AG09309 (cell line): ENCODE measurements at places on chromosomes 1 and 21.

GRCh38 chr1:100924991-100925390, 29.1 kb downstream of the SLC30A7 start:
- DNase-seq, result no peak

DNA sequence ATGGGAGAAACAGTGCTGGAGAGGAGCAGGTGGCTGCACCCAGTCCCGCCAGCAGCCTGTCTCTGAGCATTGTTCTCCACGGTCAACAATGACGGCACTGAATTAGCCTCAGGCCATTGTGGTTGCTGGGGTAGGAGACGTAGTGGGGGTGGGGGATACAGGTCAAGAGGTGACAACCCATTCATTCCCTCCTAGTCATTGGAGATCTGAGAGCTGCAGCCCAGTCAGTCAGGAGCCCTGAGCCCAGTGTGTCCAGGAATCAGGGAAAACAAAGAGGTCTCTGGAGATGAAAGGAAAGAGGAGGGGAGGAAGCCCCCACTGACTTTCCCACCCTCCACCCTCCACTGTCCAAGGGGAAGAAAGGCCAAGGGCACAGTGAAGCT, 15.3 kb downstream of the SMIM12 start:
- no peak for DNase-seq

- no peak for DNase-seq
These were observed 44.0 kb upstream of the SCCPDH start for GRCh38 chr1:246680190-246680589.

DNA sequence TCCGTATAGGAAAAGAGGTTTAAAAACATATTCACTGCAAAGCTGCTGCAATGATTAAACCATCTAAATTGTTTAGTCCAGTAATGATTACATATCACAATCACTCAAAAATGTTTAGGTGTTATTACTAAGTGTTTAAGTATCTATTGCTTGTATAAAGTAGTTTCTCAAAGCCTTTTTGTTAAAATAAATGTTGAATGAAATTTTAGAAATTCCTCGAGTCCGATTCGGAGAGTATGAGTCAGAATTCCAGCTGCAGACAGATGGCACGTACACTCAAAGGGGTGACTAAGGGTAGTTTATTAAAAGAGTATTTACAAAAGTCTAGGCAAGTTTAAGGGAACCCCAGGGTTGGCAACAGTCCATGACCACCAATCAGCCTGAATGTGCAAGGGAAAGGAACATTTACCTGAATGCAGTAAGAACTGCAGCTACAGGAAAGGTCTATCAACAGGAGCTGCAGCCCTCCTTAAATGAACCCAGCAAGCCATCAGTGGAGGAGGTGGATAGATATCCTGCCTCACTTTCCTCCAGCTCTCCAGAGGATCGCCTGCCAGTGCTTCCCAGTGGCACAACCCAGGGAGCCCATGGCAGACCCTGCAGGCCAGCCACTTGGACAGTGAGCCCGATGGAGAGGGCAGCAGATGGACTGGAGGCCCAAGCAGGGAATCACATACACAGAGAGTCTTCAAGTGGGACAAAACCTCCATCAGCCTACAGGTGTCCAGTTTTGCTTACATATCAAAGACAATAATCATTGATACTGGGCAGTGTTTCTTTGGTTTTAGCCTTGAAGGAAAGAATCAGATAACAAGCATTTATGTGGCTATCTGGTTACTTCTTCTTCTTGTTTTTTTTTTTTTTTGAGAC, 92.1 kb upstream of the SLC44A3 start:
- peak; percentile 74 for DNase-seq

- DNase-seq, result peak; percentile 82
These were observed 66.5 kb downstream of the TSEN15 start for GRCh38 chr1:184118046-184118445.

GRCh38 chr1:243848165-243848857, 1.7 kb downstream of the AKT3 start:
- DNase-seq, result no peak

DNA sequence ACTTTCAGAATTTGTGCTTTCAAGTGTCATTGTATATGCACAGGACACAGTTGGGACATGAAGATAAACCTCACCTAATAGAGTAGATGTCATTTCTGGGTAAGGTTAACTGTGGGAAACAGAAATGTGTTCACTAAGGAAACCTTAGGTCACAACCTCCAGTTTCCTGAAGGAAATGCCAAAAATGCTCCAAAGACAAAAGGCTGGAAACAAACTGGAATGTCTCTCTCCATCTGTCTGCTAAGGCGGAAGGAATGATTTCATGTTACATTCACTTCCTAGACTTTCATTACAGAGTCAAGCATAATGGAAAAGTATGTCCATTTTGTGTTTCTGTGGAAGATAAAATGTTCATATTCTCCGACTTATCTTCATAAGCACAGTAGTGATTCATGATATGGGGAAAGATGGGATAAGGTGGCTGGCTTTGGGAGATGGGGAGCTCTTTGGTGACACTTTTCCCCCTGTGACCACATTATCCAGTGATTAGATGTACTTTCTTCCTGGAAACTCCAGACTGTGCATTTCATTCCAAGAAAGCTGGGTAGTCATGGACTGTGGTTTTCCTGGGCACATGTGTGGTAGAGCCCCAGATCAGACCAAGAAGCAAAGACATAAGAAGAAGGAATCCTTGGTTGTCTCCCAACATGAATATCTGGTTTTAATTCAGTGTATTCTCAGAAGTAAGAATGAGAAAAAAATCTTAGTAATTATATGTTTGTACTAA, 5.7 kb downstream of the S1PR1 start:
- no peak for DNase-seq

- peak; percentile 90 for DNase-seq
These were observed 830 bp downstream of the INPP5B start for GRCh38 chr1:37945743-37946702.

DNA sequence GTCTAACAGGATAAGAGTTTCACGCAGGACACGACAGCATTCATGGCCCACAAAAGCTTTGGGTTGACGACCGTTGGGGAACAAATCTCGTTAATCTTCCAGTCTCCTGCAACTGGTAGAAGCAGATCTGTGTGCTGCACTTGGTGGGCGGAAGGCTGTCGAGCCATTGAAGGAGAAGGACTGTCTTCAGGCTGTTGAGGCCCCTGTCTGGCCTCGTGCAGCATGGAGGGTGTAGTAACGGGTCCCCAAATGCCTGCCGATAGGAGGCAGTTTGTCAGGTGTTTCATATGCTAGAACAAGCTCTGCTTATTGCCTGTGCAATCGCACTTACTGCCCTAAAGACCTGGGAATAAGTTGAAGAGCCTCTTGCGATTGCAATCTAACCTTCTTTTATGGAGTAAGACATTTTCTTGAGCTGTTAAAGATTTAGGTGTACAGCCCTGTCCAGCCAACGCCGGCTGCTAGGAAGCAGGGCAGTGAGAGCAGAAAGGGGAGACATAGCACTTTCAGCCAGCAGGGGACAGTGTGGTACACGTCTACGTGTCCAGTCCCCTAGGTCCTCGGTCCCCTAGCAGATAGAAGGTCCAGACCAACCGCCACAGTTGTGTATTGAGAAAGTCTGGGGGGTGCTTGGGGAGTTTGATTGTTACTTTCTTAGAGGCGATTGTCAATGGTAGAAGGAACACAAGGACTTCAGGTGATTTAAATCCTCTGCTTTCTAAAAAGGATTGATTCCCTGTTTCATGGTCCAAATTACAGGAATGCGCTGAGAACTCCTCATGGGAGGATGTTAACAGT, 102.3 kb upstream of the TMPRSS2 start:
- DNase-seq, result no peak

- DNase-seq, result no peak
These were observed 132.9 kb downstream of the SYT2 start for GRCh38 chr1:202577381-202577780.

- no peak for DNase-seq
These were observed 167.3 kb downstream of the PDE4B start for GRCh38 chr1:65959896-65960567.

DNA sequence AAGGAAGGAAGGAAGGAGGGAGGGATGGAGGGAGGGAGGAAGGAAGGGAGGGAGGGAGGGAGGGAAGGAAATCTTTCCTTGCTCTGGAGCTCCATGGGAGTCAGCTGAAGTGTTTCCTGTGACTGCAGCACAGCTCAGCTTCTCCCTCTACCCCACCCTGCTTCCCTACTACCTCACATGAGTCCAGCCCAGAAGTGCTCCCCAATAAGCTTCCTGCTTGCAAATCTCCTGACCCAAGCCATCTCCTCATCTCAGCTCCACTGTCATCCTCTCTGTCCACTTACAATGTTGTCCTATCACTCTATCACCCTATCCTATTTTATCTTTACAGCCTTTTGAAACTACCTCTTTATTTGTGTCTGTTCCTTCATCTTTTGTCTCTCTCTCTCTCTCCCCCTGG, 52.9 kb upstream of the SSBP3 start:
- no peak for DNase-seq

GRCh38 chr1:48923116-48923515, 146.4 kb upstream of the BEND5 start:
- DNase-seq, result no peak
